Posterior vena cava (tissue), 2 donors: ENCODE measurements at places on chromosomes 3 and 15. TPM values are rescaled to one million over a fixed set of nuclear protein-coding genes. Genes with fewer than 3 reads are reported as not detected.

Gene MAP1A
- total RNA-seq, result 67.7 TPM

DNA sequence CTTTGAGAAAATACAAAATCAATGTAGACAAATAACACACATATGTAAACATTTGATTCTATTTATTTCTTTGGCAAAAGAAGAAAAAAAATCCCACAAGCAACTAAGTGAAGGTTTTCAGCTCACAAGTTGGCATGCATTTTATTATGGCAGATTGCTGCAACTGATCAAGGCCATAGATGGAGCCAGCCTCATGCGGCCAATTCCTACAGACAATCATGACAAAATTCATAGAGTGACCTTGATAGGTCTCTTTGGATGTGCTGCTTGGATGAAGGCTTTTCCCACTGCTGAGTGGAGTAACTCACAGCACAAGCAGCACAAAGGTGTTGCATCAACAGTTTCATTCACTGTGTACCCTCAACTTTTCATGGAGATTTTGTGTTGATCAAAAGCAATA is 22.1 kb downstream of the FBN1 start:
- no peak for DNase-seq

- DNase-seq, result no peak
Observed at GRCh38 chr3:85474241-85474640, 515.5 kb downstream of the CADM2 start.

Gene WDR93
- not detected for total RNA-seq

Gene RASGRP1
- total RNA-seq, result 0.60 TPM

- no peak for DNase-seq
Observed at GRCh38 chr15:60093273-60094067, 89.4 kb downstream of the FOXB1 start.

Gene ISLR2
- 0.65 TPM for total RNA-seq

GRCh38 chr3:40309925-40310695 is 603 bp downstream of the EIF1B start:
- peak; percentile 86 for DNase-seq

GRCh38 chr3:52685285-52685708 is 416 bp downstream of the PBRM1 start:
- peak; percentile 92 for DNase-seq

Gene KBTBD13
- 0.57 TPM for total RNA-seq

DNA sequence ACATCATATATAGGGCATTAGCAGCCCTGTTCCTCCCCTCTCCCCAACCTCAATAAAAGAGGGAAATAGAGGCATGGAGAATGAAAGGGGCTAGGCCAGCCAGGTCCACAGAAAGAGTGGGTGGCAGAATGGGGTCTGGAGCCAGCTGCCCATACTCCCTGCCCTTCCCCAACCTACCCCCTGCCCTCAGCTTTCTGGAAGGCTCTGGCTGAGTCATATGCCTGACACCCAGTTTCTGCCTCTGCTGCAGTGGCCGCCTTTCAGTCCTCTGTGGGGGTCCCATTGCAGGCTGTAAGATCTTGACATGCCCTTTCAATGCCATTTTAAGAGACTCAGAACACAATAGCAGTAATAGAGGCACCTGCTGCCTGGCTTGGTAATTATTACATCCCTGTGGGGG is 95.7 kb downstream of the LINGO1 start:
- DNase-seq, result peak; percentile 56

- no peak for DNase-seq
Observed at GRCh38 chr15:97545799-97546198, 414.7 kb upstream of the ARRDC4 start.

GRCh38 chr3:112355307-112355687 is 22.3 kb downstream of the CD200 start:
- no peak for DNase-seq

- no peak for DNase-seq
Observed at GRCh38 chr3:158845765-158846350, 44.0 kb downstream of the MFSD1 start.

Gene GPR15
- not detected for total RNA-seq

Gene KCNMB3
- 2.7 TPM for total RNA-seq

Gene CGNL1
- total RNA-seq, result 20.0 TPM

Gene OXNAD1
- total RNA-seq, result 7.5 TPM

DNA sequence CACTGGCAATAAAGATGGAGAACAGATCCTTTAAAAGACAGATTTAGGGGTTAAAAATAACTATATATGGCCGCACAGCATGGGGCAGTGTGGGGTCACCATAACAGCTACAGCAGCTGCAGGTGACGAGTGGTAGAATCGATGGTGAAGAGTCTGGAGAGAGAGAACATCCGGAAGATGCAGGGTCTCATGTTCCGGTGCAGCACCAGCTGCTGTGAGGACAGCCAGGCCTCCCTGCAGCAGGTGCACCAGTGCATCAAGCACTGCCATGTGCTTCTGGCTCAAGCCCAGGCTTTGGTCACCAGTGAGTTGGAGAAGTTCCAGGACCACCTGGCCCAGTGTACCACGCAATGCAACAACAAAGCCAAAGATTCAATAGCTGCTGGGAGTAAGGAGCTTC is 93.7 kb upstream of the IMPG2 start:
- no peak for DNase-seq

Gene GTPBP8
- 15.0 TPM for total RNA-seq

Gene CX3CR1
- 0.52 TPM for total RNA-seq

DNA sequence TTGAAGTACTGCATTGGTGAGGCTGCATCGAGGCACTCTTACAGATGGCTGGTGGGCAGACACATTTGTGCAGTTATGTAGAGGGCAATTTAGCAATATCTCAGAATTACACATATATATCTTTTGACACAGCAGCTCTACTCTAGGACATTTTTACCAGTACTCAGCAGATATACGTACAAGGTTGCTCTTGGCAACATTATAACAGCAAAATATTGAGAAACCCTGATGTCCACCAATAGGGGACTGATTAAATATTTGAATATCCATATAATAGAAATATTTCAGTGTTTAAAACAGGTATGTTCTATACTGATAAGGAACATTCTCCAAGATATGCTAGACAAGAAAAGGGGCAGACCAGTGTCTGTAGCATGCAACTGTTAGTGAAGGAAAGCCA is 7.9 kb upstream of the FBXO22 start:
- no peak for DNase-seq

DNA sequence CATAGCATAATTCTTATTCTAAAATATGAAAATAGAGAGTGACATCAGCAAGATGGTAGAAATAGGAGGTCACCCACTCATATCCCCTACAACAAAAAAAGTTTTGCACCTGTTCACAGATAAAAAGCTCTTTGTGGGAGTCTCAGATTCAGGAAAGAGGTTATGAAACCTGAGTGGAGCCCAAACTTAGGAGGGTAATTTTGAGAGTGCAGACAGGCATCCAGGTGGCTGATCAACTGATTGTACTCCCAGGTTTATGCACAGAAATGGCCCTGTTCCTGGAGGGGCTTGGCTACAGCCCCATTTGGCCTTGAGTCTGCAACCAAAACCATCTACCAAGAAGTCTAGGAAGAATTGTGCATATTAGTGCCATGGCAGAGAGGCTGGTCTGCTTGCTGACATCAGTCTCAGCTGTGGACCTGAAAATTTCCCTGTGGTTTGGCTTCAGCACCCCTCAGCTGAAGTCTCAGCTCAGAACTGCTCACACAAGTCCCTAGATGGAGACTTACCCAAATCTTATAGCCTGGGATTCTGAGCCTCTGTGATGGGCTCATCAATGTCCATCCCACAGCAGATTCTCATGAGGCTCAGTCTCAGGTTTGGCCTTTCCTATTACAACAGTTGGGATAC is 291.6 kb downstream of the IL20RB start:
- DNase-seq, result no peak

Gene FBXO40
- total RNA-seq, result 0.83 TPM

DNA sequence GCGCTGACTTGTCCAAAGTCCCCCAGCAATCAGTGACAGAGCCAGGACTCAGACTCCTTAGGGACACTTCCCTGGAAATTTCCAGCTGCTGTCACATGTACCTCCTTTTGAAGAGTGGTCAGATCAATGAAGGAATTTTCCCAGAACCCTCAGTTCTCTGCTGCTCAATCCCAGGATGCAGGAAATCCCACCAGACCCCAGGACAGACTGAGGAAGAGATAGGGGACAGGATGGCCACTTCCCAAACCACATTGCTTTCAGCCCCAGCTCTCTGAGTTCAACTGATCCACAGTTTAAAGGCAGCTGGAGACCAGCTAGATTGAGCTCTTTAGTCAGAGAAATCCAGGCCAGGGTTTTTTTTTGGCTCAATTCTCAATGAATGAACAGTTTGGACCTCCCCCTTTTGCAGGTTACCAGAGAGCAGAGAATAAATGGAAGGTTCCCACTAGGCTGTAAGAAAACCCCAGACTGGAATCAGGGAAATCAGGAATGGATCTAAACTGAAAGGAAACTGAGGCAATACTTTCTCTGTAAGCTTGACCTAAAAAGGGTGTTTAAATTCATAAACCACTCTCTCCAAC is 1.5 kb downstream of the CYP1A1 start:
- no peak for DNase-seq

DNA sequence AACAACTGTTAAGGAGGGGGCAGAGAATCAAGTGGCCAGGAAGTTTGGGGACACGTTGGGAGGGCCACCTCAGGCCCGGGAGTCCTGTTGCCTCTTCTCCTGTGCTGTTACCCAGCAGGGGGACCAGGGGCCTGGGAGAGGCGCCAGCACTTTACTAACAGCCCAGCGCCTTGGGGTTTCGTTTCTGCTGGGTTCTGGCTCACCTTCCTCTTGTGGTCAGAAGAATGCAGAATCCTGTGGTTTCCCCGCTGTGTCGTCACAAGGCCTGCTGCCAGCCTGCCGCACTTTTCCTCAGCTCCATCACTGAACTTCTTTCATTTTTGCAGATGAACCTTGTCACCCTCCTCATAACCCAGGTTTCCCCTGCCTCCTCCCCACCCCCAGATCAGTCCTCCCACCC is 67.7 kb downstream of the SLC30A4 start:
- DNase-seq, result peak; percentile 88

GRCh38 chr3:59522550-59522949 is 472.7 kb upstream of the CFAP20DC start:
- no peak for DNase-seq

- DNase-seq, result no peak
Observed at GRCh38 chr3:73094951-73095350, 33.5 kb downstream of the EBLN2 start.

GRCh38 chr3:12719984-12720898 is 38.8 kb downstream of the TMEM40 start:
- DNase-seq, result peak; percentile 89

DNA sequence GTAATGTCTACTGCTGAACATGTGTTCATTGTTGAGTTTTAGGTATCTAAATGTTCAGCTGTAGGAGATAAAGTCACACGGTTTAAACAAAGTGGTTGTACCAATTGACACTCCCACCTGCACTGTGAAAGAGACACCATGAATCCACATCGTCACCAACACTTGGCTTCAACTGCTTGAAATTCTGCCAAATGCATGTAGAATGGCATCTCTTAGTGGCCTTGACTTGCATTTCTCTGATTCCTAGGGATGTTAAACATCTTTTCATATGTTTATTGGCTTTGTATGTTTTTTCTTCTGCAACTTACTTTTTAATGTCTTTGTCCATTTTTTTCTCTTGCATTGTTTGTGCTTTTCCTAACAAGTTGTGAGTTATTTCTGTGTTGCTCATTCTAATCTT is 43.4 kb downstream of the RPLP1 start:
- DNase-seq, result no peak

- peak; percentile 71 for DNase-seq
Observed at GRCh38 chr3:126306888-126307482, 50.2 kb downstream of the KLF15 start.

GRCh38 chr3:18556503-18557135 is 131.5 kb upstream of the SATB1 start:
- no peak for DNase-seq

- DNase-seq, result no peak
Observed at GRCh38 chr3:62529230-62529629, 155.9 kb upstream of the FEZF2 start.

Gene SCN11A
- total RNA-seq, result 0.29 TPM

Gene LNP1
- 4.0 TPM for total RNA-seq
